ENCODE measurements at places on chromosomes 3 and 15. TPM values are rescaled to one million over a fixed set of nuclear protein-coding genes. Genes with fewer than 3 reads are reported as not detected.
A peak's percentile ranks its signal among the peaks of the same experiment; 100 is the strongest.

DNAH12 gene
- 1.1 TPM for total RNA-seq

DNA sequence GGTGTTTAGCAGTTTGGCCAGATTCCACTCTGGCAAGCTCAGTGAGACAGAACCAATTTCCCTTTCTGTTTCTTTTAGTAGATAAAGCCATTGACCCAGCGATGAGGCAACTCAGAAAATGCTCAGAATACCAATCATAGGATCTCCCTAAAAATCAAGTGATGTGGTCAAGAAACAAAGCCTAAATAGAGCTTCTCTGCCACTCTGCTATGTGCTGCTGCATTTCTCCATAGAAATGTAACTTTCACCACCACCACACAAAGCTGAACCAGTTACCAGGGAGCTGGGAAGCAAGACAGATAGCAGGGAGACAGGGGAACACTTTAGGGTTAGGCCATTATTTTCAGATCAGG lies 109.8 kb downstream of the RPL22L1 start:
- no peaks in the 10 kb centered on the region for H3K27me3 ChIP-seq
- no peak for DNase-seq
- H3K4me1 ChIP-seq, result no peaks in the 10 kb centered on the region
- H3K27ac ChIP-seq, result no peak overlapping the region

DNA sequence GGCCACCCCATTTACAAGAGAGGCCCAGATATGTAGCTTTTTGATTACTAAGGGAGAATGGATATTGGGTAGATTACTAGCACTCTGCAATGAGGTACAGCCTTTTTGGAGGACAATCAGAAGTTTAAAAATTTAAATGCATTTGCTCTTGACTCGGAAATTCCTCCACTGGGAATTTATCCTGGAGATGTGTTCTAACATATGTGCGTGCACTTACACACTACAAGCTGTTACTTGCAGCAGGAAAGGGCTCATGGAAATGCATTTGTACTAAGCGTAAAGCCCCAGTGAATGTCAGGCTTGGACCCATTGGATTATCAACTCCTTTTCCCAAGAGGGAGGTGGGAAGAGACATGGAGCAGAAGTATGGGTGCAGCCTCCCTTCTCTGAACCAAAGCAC lies 7.8 kb upstream of the POMGNT2 start:
- H3K27ac ChIP-seq, result no peak overlapping the region
- H3K27me3 ChIP-seq, result no peaks in the 10 kb centered on the region
- no peak overlapping the region for H3K4me3 ChIP-seq
- no peaks in the 10 kb centered on the region for H3K36me3 ChIP-seq
- H3K4me1 ChIP-seq, result no peaks in the 10 kb centered on the region
- DNase-seq, result no peak

DNA sequence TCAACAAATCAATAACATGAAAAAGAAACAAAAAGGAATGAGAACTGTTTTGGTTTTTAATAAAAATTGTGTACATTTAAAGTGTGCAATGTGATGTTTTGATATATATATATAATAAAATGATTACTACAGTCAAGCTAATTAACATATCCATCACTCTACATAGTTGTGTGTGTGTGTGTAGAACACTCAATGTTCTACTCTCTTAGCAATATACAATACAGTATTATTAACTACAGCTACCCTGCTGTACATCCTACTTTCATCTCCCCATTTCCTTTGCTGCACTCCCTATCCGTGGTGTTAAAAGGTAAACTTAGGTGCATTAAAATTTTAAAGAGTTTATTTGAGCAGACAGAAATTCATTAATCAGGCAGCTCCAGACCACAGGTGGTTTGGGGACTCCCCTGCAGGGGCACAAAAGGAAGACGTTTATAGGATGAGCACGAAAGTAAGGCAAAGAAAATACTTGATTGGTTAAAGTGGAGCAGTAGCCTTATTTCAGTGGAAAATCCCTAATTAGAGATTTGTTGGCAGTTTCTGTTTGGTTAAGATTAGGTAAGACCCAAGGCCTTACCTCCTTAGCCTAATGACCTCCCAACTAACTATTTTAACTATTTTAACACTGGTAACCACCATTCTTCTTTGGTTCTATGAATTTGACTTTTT lies 61.8 kb upstream of the SNRK start:
- no peak for DNase-seq
- no peaks in the 10 kb centered on the region for H3K27me3 ChIP-seq
- H3K4me3 ChIP-seq, result no peak overlapping the region
- no peaks in the 10 kb centered on the region for H3K4me1 ChIP-seq
- no peak overlapping the region for H3K27ac ChIP-seq

GRCh38 chr15:62858343-62858742 lies 184.2 kb upstream of the TPM1 start:
- no peaks in the 10 kb centered on the region for H3K27me3 ChIP-seq
- no peak for DNase-seq
- H3K4me1 ChIP-seq, result no peaks in the 10 kb centered on the region
- no peak overlapping the region for H3K4me3 ChIP-seq
- no peaks in the 10 kb centered on the region for H3K36me3 ChIP-seq

DNA sequence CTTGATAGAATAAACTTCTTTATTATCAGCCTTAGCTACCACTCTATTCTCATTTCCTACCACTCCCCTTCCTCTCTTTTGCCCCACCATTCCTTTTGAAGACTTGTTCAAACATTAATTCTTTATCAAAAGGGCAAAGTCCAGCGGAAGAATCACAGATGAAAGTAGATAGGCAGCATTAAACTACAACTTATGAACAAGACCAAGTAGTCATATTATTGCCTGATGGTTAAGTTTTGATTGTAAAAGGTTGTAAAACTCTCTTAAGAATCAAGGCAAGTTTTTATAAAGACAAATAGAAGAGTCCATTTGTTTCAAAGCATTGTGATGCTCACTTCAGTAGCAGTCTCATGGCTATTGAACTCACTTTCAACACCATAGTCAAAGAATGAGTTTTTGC lies 22.4 kb upstream of the TGFBR2 start:
- H3K4me1 ChIP-seq, result peaks cover 2% of the 10 kb centered on the region
- H3K36me3 ChIP-seq, result no peaks in the 10 kb centered on the region
- peak; percentile 37 for DNase-seq
- H3K27me3 ChIP-seq, result no peaks in the 10 kb centered on the region

GRCh38 chr3:14561051-14561960 lies 21.2 kb upstream of the GRIP2 start:
- no peak overlapping the region for H3K4me3 ChIP-seq
- H3K27ac ChIP-seq, result no peak overlapping the region
- DNase-seq, result no peak
- peaks cover 5% of the 10 kb centered on the region for H3K4me1 ChIP-seq
- no peaks in the 10 kb centered on the region for H3K27me3 ChIP-seq

GRCh38 chr3:33665294-33665693 lies 52.8 kb downstream of the CLASP2 start:
- H3K4me1 ChIP-seq, result peaks cover 2% of the 10 kb centered on the region
- no peaks in the 10 kb centered on the region for H3K27me3 ChIP-seq
- H3K4me3 ChIP-seq, result no peak overlapping the region

CYP8B1 gene
- 5.9 TPM for total RNA-seq

- H3K27ac ChIP-seq, result no peak overlapping the region
- no peaks in the 10 kb centered on the region for H3K36me3 ChIP-seq
- no peaks in the 10 kb centered on the region for H3K27me3 ChIP-seq
- DNase-seq, result no peak
- H3K4me1 ChIP-seq, result peaks cover 8% of the 10 kb centered on the region
- H3K4me3 ChIP-seq, result no peak overlapping the region
Observed at GRCh38 chr3:49727924-49728361, 4.2 kb upstream of the GMPPB start.
